Progenitor cell of endocrine pancreas (in vitro differentiated cells): ENCODE measurements at places on chromosomes 3 and 15. TPM values are rescaled to one million over a fixed set of nuclear protein-coding genes. Genes with fewer than 3 reads are reported as not detected.

The SOX14 gene
- not detected in 2 replicates for total RNA-seq

The PTH1R gene
- 0.26 and 0.40 TPM in 2 replicates for total RNA-seq

The IMPG2 gene
- total RNA-seq, result 0.82 and 0.98 TPM in 2 replicates

The CCNB2 gene
- 38.0 and 40.9 TPM in 2 replicates for total RNA-seq

The SLC35A5 gene
- 33.8 and 36.8 TPM in 2 replicates for total RNA-seq

The A4GNT gene
- total RNA-seq, result 3.1 and 3.4 TPM in 2 replicates

The TUSC2 gene
- 33.1 and 34.9 TPM in 2 replicates for total RNA-seq

DNA sequence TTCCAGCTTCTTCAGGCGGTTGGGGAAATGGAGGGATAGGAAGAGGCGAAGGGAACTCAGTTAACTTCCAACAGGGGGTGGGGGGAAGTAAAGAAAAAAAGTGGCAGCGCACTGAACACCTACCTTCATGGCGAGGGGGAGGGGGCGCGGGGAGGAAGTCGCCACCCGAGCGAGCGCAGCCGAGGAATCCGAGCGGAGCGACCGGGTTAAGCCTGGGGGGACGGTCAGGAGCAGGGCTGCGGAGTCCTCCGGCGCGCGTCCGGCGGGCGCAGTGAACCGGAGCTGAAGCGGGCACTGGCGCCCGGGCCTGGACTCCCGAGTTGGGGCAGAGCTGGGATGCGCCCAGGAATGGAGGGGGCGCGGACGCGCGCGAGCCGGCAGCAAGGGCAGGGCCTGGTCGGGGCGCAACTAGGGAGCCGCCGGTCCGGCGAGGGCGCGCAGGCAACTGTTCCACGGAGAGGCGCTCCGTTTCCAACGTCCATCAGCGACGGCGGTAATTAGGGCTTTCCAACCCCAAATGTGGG, at the start of gene WNT5A:
Gene WNT5A (minus strand): TSS at position 450 of the 524 bp plus-strand sequence. CDS start 321 bp downstream, at position 129.
- H3K27ac ChIP-seq, result peak within 1 kb of the TSS; percentile 92
- H3K4me1 ChIP-seq, result peaks cover 28% of the 10 kb centered on the region

- no peaks in the 10 kb centered on the region for H3K4me1 ChIP-seq
- no peaks in the 10 kb centered on the region for H3K27me3 ChIP-seq
- no peak overlapping the region for H3K27ac ChIP-seq
- no peak overlapping the region for H3K4me3 ChIP-seq
- no peaks in the 10 kb centered on the region for H3K36me3 ChIP-seq
Measured at GRCh38 chr15:51172193-51172592, 77.5 kb upstream of the TNFAIP8L3 start.

GRCh38 chr3:167120828-167121227, 259.3 kb downstream of the ZBBX start:
- H3K36me3 ChIP-seq, result no peaks in the 10 kb centered on the region
- no peak overlapping the region for H3K4me3 ChIP-seq
- DNase-seq, result no peak
- no peak overlapping the region for H3K27ac ChIP-seq
- H3K27me3 ChIP-seq, result no peaks in the 10 kb centered on the region

- H3K36me3 ChIP-seq, result no peaks in the 10 kb centered on the region
- DNase-seq, result no peak
- H3K4me3 ChIP-seq, result no peak overlapping the region
- no peak overlapping the region for H3K27ac ChIP-seq
- H3K27me3 ChIP-seq, result peaks cover 12% of the 10 kb centered on the region
Measured at GRCh38 chr3:143306407-143306806, 186.8 kb downstream of the CHST2 start.

DNA sequence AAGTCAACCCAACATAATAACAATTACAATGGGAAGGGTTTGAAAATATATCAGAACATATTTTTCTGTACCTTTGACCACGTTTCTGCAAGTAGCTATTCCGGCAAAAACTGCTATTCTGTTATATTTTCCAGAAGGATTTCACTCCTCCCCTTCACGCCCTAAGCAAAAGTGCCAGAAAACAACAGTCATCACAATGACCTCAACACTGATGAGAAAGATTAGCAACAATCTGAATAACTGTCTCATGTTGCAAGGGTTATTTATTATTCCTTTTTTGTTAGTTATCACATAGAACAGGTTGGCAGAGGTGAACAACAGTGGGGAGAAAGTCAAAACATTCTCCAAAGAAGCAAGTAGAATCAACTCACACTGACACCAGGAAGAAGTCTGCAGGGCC, 269.4 kb upstream of the ARRDC4 start:
- H3K27ac ChIP-seq, result no peak overlapping the region
- H3K27me3 ChIP-seq, result peaks cover 49% of the 10 kb centered on the region
- no peaks in the 10 kb centered on the region for H3K36me3 ChIP-seq
- DNase-seq, result no peak

- DNase-seq, result no peak
- no peak overlapping the region for H3K27ac ChIP-seq
- H3K36me3 ChIP-seq, result peaks cover 2% of the 10 kb centered on the region
- peaks cover 24% of the 10 kb centered on the region for H3K4me1 ChIP-seq
- H3K27me3 ChIP-seq, result no peaks in the 10 kb centered on the region
Measured at GRCh38 chr15:62291262-62291661, 126.2 kb upstream of the C2CD4B start.

DNA sequence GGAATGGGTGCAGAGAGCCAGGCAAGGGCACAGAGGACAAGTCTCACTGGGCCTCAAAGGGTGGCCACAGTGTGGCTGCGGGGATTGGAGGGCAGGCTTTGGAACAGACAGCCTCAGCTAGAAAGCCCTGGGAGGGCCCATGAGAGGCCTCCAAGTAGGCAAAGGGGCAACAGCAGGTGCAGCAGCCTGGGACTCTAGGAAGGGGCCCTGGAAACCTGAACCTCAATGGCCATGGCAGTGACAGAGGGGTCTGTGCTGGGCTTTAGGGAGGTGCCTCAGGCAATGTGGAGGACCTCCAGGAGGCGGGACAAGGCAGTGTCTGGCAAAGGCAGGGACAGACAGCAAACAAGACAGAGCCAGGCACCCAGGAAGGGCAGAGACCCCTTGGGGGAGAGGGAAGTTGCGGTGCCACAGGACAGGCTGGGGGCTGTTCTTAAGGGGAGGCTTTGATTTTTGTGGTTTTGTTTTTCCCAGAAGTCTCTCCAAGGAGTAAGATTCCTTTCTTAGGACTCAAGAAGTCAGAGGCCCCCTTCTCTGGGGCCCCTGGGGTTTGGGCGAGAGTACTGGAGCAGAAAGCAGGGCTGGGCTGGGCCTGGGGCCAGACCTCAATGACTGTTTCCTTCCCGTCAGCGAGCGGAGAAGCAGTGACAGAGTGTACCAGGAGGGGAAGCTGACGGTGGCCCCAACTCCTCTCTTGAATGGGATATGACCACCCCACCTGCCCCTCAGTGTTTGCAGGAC, 9.7 kb downstream of the STOML1 start:
- no peak overlapping the region for H3K4me3 ChIP-seq
- no peak for DNase-seq
- H3K4me1 ChIP-seq, result peaks cover 1% of the 10 kb centered on the region
- no peaks in the 10 kb centered on the region for H3K36me3 ChIP-seq
- no peak overlapping the region for H3K27ac ChIP-seq

GRCh38 chr15:51484781-51485180, 137.8 kb downstream of the DMXL2 start:
- H3K36me3 ChIP-seq, result peaks cover 21% of the 10 kb centered on the region
- no peaks in the 10 kb centered on the region for H3K4me1 ChIP-seq
- peak overlapping the region; percentile 56 for H3K27ac ChIP-seq
- no peak for DNase-seq

DNA sequence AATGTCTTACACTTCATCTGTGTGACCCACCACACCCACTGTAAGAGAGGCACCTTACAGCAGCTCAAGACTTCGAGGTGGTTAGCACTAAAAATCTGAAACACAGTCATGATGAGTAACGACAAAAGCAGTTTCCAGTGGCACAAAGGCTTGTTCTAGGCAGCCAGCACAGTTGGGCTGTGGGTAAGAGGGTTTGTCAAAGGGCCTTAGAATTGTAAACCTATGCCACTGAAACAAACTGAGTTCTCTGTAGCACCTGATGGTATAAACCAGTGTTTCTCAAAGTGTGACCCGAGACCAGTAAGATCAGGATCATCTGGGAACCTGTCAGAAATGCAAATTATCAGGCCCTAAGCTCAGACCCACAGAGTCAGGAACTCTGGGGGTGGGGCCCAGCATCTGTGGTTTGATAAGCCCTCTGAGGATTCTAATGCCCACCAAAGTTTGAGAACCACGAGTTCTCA, 36.5 kb downstream of the DAPK2 start:
- no peak overlapping the region for H3K27ac ChIP-seq
- no peak for DNase-seq
- peaks cover 6% of the 10 kb centered on the region for H3K27me3 ChIP-seq
- no peaks in the 10 kb centered on the region for H3K36me3 ChIP-seq
- no peak overlapping the region for H3K4me3 ChIP-seq
- H3K4me1 ChIP-seq, result peaks cover 1% of the 10 kb centered on the region

GRCh38 chr3:17116007-17116600, 231.3 kb downstream of the PLCL2 start:
- H3K36me3 ChIP-seq, result no peaks in the 10 kb centered on the region
- H3K27me3 ChIP-seq, result no peaks in the 10 kb centered on the region
- no peak for DNase-seq
- H3K4me1 ChIP-seq, result no peaks in the 10 kb centered on the region

DNA sequence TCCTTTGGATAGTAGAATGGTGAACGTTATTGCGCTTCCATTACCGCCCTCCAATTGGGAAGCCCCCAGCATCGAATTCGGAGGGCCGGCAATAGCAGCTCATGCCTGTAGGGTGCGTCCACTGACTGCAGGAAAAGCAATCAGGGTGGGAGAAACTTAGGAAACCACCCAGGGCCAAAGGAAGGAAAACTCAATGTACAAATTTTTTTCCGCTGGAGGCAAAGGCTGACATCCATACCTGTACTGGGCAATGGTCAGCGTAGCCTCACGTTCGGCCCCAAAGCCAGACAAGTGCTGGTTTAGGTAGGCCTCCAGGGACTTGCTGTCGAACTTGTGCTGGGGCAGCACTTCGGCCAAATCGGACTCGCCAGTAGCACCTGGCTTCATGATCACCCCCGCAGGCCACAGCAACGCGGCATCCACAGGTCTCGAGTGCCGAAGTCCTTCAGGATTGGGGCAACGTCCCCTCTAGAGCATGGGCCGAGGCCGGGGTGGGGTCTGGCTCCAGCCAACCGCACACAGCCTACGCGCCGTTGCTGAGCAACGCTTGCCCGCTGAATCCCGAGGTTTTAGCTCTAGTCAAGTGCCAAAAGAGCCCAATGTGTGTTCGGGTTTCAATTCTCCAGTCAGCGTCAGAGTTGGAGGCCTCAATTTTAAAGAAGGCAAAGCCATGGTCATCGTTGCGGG, at the start of gene ACAD11:
Gene ACAD11 (minus strand): TSS at position 445 of the 687 bp plus-strand sequence. CDS start 58 bp downstream, at position 387.
- peak within 1 kb of the TSS; percentile 94 for H3K4me3 ChIP-seq
- H3K36me3 ChIP-seq, result no peaks in the 10 kb centered on the region
- peak within 1 kb of the TSS; percentile 97 for H3K27ac ChIP-seq
- H3K27me3 ChIP-seq, result no peaks in the 10 kb centered on the region
- peak; percentile 26 for DNase-seq

DNA sequence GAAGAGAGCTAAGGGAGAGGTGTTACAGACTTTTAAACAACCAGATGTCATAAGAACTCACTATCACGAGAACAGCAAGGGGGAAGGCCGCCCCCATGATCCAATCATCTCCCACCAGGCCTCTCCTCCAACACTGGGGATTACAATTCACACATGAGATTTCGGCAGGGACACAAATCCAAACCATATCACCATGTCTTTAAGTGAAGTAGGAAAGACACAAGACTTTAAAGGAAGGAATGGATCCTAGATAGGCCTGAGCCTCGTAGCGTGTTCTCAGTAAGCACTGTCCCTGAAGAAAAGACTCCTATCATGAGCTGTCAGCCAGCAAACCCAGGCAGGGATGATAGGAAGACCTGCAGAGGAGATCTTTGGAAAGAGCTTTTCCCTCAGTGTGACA, 15.1 kb upstream of the RPS27L start:
- H3K27me3 ChIP-seq, result no peaks in the 10 kb centered on the region
- no peaks in the 10 kb centered on the region for H3K4me1 ChIP-seq

- peaks cover 22% of the 10 kb centered on the region for H3K27me3 ChIP-seq
- H3K4me3 ChIP-seq, result no peak overlapping the region
- no peak overlapping the region for H3K27ac ChIP-seq
- no peaks in the 10 kb centered on the region for H3K4me1 ChIP-seq
- no peaks in the 10 kb centered on the region for H3K36me3 ChIP-seq
Measured at GRCh38 chr15:58182460-58183163, 44.4 kb downstream of the AQP9 start.

GRCh38 chr3:142149673-142149992, 289 bp upstream of the TFDP2 start:
- H3K36me3 ChIP-seq, result no peaks in the 10 kb centered on the region
- H3K4me3 ChIP-seq, result peak overlapping the region; percentile 89
- H3K27me3 ChIP-seq, result peaks cover 4% of the 10 kb centered on the region

DNA sequence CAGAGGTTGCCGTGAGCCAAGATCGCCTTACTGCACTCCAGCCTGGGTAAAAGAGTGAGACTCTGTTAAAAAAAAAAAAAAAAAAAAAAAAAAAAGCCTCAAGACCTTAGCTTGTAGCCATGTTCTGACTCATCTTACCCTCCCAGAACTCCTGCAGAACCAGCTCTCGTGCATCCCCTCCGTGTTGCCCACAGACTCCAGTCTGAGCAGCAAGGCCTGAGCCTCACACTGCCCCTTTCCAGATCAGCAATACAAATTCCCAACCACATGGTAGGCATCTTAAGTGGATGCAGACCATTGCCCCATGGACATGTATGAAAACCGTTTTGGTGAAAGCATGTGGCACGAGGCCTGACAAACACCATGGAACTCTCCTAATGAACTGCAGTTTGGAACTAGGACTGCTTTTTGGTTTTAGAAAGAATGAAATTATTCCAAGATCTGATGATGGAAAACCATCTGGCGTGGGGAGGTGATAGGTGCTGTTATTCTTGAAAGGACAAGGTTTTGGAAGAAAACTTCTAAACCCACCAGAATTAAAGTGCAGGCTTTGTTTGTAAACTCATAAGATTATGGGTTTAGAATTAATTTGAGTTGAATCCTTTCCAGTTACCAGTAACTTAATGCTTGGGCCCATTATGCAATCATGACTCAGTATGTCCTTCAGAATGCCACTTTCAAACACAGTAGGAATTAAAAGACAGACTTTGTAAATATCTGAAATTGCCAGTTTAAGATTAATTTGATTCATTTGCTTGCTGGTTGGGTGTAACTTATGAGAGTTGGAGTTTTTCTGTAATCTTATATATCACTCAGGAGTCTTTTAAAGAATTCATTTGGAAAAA, 163.7 kb upstream of the LRTM1 start:
- H3K27ac ChIP-seq, result no peak overlapping the region
- H3K4me1 ChIP-seq, result no peaks in the 10 kb centered on the region
- no peaks in the 10 kb centered on the region for H3K36me3 ChIP-seq
- H3K4me3 ChIP-seq, result no peak overlapping the region
- no peak for DNase-seq

DNA sequence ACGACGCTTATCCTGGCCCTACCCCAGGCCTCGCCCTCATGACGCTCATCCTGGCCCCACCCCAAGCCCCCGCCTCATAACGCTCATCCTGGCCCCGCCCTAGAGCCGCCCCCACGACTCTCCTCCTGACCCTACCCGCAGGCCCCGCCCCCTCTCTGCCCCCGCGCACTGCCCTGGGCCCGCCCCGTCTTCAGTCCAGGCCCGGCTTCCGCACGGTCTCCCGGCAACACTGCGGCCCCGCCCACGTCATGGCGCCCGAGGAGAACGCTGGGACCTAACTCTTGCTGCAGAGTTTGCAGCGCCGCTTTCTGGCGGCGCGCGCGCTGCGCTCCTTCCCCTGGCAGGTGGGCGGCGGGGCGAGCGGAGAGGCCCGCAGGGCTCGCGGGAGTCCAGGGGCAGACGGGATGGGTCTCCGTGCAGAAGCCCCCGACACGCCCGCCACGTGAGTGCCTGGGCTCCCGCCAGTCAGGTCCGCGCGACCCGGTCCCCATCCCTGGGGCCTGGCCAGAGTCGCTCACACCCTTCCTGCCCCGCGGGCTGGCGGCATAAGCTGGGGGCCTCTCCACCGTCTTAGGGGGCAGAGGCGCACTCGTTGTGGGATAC, 52.5 kb upstream of the ROPN1B start:
- H3K36me3 ChIP-seq, result no peaks in the 10 kb centered on the region
- H3K4me3 ChIP-seq, result peak overlapping the region; percentile 85
- H3K27ac ChIP-seq, result peak overlapping the region; percentile 92
- DNase-seq, result peak; percentile 91
- H3K4me1 ChIP-seq, result peaks cover 5% of the 10 kb centered on the region
